Stimulated activated CD4-positive, alpha-beta T cell treated with anti-CD3 and anti-CD28 coated beads, Interleukin-2, amount 100 ng/mL, for 48 hours (primary cell): ENCODE measurements at places on chromosomes 3 and 15.

DNA sequence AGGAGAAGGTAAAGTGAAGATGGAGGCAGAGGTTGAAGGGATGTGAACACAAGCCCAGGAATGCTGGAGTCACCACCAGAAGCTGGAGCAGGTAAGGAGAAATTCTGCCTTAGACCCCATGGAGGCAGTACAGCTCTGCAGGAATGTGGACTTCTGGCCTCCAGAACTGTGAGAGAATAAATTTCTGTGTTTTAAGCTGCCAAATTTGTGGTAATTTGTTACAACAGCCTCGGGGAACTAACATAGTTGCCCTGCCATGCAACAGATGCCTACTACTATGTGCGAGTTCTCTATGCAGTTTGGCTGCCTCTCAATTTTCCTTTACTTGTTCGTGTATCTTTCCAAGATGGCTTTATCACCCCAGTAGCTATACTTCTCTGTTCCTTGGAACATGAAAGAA is 394.1 kb downstream of the TUSC7 start:
- no peak for DNase-seq

GRCh38 chr3:50122661-50123391 is 32.3 kb upstream of the SEMA3F start:
- no peak for DNase-seq

- no peak for DNase-seq
Observed at GRCh38 chr15:72536506-72536905, 62.4 kb downstream of the ARIH1 start.

DNA sequence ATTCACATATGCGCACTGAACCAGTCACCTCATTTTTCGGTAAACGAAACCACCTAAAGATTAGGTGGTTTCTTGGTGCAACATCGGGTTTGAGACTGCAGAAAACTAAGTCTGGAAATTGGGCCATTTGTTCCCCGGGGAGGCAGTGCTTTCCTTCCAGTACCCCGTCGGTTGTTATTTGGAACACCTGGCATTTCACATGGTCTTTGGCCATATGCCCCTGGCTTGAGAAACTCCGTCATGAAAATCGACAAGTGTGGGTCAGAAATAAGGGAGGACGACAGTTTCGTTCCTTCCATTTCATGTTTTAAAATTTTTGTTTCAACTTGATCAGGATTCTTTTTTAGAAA is 544 bp upstream of the GATM start:
- DNase-seq = no peak

DNA sequence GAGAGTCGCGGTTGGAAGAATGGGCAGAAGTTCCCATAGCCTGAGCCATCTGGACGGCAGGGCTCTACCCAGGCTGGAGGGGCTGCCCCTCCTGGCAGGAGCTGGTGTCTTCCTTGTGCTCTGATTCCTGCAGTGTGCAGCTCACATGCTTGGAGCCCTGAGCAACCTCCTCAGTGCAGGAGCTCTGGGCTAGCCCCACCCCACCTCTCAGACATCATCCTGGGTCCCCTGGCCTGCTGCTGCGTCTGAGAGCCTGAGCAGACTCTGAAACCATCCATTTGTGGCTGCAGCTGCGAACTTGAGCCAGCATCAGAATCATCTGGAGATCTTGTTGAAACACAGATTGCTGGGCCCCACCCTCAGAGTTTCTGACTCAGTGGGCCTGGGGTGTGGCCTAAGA is 42.8 kb downstream of the POMGNT2 start:
- no peak for DNase-seq

- DNase-seq = no peak
Observed at GRCh38 chr3:127746400-127747057, 73.8 kb downstream of the ABTB1 start.
